ENCODE measurements at places on chromosomes 5 and 9.

GRCh38 chr5:78666041-78666444, 17.5 kb upstream of the LHFPL2 start:
- no peak for DNase-seq

DNA sequence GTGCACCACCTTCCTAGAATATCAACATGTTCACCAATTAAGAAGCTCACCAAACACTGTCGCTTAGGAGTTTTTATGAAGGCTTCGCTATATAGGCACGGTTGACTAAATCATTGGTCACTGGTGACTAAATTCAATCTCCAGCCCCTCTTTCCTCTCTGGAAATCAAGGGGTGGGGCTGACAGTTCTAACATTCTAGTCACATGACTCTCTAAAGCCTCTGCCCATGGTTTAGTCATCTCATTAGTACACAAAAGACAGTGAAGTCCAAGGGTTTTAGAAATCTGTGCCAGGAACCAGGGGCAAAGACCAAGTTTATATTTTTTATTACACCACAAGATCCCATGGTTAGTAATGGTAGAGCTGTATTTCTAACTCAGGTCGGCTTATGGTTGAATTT, 243.2 kb downstream of the ELAVL2 start:
- no peak for DNase-seq

DNA sequence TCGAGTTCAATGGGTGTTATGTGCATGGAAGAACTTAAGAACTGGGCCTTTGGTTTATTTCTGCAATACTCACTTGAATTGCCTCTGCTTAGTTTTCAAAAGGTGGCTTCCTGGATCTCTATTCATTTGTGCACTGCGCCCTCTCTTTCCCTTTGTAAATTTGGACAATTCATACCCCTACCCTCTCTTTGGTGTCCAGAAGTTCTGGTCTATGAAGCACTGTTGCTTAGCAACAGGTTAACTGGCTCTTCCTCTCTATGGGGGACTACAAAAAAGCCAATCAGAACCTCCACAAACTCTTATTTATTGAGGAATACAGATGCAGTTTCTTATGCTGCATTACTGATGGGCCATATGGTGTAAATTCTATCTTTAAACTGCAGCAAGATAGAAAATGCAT, 13.5 kb upstream of the FAM120A start:
- DNase-seq: no peak

DNA sequence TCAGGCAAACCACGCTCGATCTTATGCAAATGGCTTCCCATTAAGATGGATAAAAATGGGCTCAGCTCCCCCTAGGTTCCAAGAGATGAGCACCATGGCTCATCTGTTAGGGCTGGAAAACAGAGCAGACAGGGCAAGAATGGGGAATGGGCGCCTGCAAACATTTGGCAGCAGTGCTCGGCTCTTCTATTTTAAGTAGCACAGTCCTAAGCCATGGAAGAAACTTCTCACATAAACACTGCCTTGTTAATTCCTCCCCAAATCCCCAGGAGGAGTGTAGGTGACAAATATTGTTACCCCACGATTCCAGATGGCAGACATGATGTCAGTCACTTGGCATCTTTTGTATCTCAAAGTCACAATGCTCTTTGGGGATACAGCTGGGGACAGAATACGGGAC, 221.8 kb downstream of the ICE1 start:
- DNase-seq: no peak

Measured in kidney capillary endothelial cell (primary cell).